ENCODE measurements at places on chromosomes 1 and 21.

DNA sequence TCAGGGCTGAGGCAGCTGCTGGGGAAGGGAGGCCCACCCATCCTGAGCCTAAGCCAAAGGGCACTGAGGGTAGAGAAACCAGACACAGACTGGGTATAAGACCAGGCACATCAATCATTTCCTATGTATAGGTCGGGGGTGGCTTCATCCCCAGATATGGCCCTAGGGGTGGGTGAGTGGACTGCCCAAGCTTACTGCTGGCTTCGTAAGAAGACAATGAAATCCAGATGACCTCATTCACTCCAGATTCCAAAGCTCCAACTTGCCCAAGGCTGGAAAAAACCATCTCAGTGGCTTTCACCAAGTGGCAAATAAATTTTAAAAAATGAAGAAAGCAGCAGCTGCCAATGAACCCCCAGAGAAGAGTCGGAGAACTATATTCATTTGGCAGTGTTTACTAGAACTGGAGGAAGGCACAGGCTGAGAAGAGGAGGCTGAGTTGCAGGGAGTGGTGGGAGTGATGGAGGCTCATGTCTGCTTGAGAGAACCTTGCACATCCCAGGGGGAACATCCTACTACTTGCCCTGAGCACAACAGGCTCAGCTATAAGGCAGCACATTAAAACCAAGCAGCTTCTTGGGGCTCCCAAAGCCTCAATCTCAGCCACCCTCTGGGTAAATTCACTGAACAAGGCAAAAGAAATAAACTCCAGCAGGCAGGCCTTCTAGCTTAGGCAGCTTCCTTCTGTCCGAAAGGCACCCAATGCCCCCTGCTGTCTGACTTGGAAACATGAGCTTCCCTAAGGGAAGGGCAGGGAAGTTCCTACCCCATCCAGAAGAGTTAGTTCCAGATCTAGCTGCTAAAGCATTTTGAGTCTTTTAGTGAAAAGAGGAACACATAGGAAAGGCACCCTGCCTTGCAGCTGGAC is 14.1 kb downstream of the PEA15 start:
- H3K27me3 ChIP-seq = no peaks in the 10 kb centered on the region
- peaks cover 19% of the 10 kb centered on the region for H3K36me3 ChIP-seq
- no peak overlapping the region for H3K4me3 ChIP-seq
- peaks cover under 1% of the 10 kb centered on the region for H3K4me1 ChIP-seq

DNA sequence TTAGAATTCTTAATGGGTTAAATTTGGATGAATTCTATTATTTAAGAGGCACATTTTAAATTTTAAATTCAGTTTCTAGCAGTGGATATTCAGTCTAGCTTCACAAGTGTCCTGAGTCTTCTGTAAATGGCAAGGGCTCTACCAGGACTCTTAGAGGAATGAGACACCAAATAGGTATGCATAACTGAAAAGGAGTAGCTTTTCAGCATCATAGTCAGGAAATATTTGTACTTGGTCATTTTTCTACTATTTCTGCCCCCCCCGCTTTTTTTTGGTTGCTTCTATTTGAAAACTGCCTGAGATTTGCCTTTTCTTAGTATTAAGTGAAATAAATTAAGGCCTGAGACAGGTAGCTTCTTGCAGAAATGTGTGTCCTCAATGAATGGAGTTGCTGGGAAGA is 80.2 kb downstream of the MAST2 start:
- H3K27ac ChIP-seq = no peak overlapping the region
- peaks cover 2% of the 10 kb centered on the region for H3K36me3 ChIP-seq
- no peak for DNase-seq
- no peak overlapping the region for H3K4me3 ChIP-seq
- H3K4me1 ChIP-seq = no peaks in the 10 kb centered on the region

GRCh38 chr1:192527950-192528349 is 47.6 kb upstream of the RGS1 start:
- peaks cover 22% of the 10 kb centered on the region for H3K4me1 ChIP-seq
- no peak overlapping the region for H3K4me3 ChIP-seq
- DNase-seq = no peak
- H3K36me3 ChIP-seq = peaks cover 9% of the 10 kb centered on the region

DNA sequence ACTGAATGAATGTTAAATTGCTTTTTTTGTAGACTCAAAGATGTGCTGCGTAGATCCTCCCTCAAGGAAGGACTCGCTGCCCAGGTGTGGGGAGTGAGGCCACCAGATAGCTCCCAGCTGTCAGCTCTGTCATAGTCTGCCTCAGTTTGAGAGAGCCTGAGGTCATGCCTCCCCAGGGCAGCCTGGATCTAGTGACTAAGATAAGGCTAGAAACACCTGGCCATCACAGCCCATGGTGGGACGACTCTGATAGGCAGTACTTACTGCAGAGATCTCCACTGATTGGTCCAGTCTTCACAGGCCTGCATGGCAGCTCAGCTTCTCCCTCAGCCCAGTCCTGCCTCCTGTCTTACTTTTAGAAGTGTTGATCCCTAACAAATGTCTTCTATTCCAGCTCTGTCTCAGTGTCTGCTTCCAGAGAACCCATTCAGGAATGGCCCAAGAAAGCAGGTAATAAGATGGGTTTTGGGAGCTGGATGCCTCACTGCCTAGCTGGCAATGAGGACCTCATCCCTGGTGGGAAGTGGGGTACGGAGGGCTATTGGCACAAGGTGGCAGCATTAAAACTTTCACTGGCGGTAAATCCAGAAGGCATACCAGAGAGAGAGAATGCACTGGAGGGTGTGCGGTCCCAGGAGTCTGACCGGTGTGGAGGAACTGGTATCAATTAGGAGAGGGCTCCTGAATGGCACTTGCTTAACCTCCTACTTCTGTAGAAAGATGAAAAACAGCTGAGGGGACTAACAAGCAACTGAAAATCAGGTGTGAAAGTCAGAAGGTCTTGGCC is 55.3 kb upstream of the GPR37L1 start:
- DNase-seq = no peak
- H3K4me3 ChIP-seq = no peak overlapping the region
- H3K4me1 ChIP-seq = no peaks in the 10 kb centered on the region
- peaks cover 8% of the 10 kb centered on the region for H3K27me3 ChIP-seq
- H3K36me3 ChIP-seq = no peaks in the 10 kb centered on the region

- DNase-seq = no peak
- H3K27ac ChIP-seq = no peak overlapping the region
- no peaks in the 10 kb centered on the region for H3K36me3 ChIP-seq
- H3K27me3 ChIP-seq = peaks cover 5% of the 10 kb centered on the region
- peaks cover 2% of the 10 kb centered on the region for H3K4me1 ChIP-seq
These were observed 122.5 kb downstream of the ATG4C start for GRCh38 chr1:62906428-62906886.

GRCh38 chr1:157849229-157849875 is 7.7 kb upstream of the CD5L start:
- H3K4me1 ChIP-seq = no peaks in the 10 kb centered on the region
- no peak for DNase-seq
- H3K4me3 ChIP-seq = no peak overlapping the region
- H3K27me3 ChIP-seq = peaks cover 2% of the 10 kb centered on the region

Measured in activated naive CD8-positive, alpha-beta T cell treated with anti-CD3 and anti-CD28 coated beads, Interleukin-2, amount 10 ng/mL, durations not matched to agents 7 days and 5 days (primary cell).